ENCODE measurements at places on chromosomes 5 and 9.

GRCh38 chr9:80351612-80352011 lies 779.8 kb downstream of the TLE4 start:
- no peak for DNase-seq

DNA sequence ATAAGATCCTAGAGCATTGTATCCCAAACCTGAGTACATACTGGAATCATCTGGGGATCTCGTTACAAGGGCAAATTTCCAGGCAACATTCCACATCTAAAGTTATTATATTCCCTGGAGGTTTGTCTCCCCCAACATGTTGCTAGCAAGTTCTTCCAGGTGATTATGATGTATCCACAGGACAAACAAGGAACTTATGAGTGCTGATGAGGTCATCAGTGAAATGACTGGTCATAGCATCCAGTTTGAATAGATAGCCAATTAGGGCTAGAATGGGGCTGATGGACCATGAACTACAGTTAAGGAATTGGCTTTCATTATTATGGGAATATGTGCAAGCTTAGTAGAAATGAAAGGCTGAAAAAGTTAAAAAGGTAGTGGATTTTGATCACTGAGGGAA lies 115.2 kb downstream of the CWC27 start:
- DNase-seq = no peak

DNA sequence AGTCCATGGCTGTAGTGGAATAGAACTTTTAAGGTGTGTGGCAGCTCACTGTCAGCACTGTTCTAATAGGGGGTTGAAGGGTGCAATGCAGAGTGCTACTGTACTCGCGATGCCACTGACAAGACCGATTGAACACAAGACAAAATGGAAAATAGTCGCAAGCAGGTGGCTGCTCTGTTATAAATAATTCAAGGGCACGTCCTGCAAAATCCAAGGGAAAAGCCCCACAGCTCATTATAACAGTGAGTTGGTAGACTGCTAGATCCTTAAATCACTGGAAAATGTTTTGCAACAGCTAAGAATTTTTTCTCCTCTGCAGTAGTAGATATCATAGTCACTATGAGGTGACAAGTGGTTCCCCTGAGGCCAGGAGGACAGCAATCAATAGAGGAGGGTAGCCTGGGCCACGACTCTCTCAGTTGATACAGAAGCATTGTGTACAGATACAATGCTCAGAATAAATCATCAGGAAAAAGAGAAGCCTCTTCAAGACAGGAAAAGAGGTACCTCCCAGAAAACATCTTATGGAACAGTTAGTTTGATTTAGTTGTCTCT lies 926.3 kb downstream of the TLE4 start:
- no peak for DNase-seq

DNA sequence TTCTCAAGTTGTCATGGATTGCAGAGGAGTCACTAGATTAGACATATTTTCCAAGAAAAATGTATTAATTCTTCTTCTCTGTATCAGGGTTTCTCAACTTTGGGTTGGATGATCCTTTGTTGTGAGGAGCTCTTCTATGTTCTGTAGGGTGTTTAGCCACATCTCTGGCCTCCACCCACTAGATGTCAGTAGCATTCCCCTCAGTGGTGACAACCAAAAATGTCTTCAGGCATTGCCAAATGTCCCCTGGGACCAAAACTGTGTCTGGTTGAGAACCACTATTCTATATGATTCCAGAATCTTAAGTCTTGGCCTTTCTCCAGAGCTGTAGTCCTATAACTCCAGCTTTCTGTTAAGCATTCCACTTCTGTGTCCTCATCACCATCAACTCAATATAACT lies 220.9 kb downstream of the KIAA0825 start:
- no peak for DNase-seq

DNA sequence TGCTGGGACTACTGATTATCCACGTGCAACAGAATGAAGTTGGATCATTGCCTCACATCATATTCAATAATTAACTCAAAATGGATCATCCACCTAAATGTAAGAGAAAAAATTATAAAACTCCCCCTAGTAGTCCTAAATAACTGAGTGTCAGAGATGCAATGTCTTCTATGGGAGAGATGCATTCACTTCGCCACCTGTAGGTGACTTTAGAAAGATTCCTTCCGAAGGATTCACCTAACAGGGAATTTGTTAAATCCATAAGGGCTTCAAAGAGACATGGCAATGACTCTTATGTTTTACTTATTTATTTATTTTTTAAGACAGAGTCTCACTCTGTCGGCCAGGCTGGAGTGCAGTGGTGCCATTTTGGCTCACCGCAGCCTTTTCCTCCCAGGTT lies 526.0 kb downstream of the MTRR start:
- DNase-seq = no peak

DNA sequence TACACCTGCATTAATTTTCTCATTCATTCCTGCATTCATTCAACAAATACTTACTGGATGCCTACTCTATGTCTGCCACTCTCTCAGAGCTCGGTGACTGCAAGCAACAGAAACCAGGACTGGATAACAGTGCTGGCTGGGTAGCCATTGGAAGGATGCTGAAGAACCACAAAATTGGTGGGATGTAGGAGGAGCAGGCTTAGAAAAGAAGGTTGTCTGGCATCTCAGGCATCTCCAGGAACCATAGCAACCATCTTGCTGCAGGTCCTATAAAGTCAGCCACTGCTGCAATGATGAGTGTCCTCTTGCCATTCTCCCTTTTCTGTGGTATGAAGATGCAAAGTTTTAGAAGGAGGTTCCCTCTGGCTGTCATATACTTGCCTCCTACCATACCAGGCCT lies 168.6 kb downstream of the FGF18 start:
- no peak for DNase-seq

GRCh38 chr9:14106699-14107098 lies 207.2 kb downstream of the NFIB start:
- DNase-seq = no peak

DNA sequence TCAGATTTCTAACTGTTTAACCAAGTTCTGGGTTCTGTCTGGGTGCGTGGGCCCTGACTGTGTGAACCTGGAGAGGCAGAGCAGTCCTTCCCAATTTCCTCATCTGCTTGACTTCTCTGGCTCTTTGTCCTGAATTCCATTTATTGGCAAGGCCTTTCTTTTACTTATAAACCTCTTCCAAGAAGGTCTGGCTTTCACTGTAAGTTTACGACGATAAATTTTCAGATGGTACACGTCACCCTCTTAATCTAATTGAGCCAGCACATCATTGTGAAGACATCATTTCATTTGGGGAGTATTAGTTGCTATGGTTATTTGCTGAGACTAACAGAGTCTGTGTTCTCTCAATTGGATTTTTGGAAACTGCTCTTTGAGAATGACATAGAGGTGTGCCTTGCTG lies 92.4 kb downstream of the ARHGAP26 start:
- DNase-seq = no peak

- DNase-seq = no peak
Observed at GRCh38 chr9:33232815-33233214, 7.2 kb upstream of the SPINK4 start.

- DNase-seq = no peak
Observed at GRCh38 chr9:126663661-126664072, 49.9 kb downstream of the LMX1B start.

- DNase-seq = no peak
Observed at GRCh38 chr9:2781336-2781735, 62.6 kb downstream of the PUM3 start.

GRCh38 chr9:88533951-88534455 lies 975 bp upstream of the NXNL2 start:
- DNase-seq = no peak

GRCh38 chr9:126986506-126986951 lies 71.9 kb downstream of the RALGPS1 start:
- no peak for DNase-seq

- DNase-seq = no peak
Observed at GRCh38 chr5:175800656-175801081, 70.7 kb upstream of the CPLX2 start.

GRCh38 chr5:133124891-133125290 lies 73.1 kb downstream of the HSPA4 start:
- DNase-seq = no peak

GRCh38 chr9:89524963-89525362 lies 27.1 kb upstream of the SEMA4D start:
- no peak for DNase-seq

DNA sequence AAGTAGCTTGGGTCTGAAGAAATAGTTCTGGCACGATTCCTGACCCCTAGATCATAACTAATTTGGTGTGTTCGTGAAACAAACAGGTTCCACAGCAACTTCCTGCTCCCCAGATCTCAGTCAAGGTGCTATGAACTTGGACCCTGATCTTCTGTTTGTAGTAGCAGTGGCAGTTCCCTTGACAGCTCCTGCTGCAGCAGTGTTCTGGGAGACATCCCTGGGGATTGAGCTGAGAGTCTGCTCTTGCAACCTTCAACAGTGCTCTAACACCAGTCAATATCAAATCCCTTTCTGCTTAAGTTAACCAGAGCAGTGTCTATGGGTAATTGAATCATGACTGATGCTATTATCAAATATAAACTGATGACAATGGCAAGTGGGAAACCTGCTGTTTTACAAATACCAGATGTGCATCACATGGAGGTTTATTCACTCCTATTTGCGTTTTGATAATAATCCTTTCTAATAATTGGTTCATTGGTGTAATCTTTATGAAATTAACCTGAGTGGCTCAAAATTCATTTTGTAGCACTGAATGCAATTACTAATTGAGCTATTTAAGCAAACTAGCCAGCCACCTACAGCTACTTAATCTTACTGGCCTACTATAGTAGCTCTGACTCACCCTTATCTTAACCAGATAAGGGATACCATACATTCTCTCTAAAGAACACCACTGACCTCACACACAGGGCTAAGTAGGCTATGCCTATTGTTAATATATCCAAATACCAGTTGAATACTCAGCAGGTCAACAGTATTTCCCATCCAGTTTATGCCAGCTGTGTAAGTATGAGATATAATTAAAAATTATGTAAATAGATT lies 21.9 kb downstream of the KDM4C start:
- DNase-seq = no peak

- DNase-seq = no peak
Observed at GRCh38 chr5:67983251-67984110, 232.1 kb upstream of the PIK3R1 start.

DNA sequence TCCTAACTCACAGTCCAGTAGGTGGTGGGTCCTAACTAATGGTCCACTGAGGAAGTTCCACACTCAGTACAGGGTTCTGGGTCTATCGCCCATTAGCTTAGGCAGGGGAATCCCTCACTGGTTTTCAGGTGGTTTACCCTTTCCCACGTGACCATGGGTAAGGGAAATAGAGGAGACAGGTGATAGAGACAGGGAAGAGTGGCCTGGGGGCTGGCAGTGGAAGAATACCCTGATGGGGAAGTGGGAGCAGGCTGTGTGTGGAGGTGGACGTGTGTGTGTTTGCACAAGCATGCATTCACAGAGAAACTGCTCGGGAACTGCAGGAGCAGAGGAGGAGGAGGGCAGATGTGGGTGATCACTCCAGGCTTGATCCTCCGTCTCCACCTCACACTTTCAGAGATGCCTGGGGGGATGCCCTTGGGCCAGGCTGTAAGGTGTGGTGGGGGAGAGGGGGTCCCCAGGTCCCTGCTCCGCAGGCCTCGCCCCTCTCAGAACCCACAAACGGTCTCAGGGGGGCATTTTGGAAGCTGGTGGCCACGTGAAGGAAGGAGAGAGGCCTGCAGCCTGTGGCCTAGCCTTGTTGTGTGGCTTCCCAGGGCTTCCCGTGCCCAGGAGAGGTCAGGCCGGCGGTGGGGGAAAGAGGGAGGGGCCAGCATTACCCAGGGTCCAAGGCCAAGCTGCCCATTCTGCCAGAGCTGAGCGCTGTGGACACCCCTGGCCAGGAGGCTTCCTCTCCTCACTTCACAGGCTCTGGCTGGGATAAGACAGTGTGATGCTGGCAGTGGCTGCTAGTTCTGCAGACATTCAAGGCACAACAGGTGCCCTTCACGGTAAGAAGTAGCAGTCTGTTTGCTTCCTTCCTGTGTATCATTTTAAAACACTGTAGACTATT lies 80.0 kb downstream of the OTULIN start:
- no peak for DNase-seq

DNA sequence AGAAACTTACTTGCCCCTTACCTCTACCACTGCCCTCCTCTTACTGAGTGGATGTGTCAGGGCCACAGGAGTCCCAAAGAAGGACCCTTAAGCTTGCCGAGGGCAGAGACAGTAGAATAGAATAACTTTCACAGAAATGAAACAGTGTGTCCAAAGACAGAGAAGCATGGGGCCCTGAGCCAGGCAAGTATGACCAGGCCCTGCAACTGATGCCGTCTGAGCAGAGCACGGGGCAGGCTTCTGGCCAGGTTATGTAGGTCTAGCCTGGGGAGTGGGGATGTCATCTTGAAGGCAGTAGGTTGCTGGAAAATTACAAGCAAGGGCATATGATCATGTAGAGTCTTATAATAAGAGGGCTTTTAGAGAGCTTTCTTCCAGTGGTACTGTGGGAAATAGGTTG lies 415.4 kb downstream of the KDM4C start:
- no peak for DNase-seq

DNA sequence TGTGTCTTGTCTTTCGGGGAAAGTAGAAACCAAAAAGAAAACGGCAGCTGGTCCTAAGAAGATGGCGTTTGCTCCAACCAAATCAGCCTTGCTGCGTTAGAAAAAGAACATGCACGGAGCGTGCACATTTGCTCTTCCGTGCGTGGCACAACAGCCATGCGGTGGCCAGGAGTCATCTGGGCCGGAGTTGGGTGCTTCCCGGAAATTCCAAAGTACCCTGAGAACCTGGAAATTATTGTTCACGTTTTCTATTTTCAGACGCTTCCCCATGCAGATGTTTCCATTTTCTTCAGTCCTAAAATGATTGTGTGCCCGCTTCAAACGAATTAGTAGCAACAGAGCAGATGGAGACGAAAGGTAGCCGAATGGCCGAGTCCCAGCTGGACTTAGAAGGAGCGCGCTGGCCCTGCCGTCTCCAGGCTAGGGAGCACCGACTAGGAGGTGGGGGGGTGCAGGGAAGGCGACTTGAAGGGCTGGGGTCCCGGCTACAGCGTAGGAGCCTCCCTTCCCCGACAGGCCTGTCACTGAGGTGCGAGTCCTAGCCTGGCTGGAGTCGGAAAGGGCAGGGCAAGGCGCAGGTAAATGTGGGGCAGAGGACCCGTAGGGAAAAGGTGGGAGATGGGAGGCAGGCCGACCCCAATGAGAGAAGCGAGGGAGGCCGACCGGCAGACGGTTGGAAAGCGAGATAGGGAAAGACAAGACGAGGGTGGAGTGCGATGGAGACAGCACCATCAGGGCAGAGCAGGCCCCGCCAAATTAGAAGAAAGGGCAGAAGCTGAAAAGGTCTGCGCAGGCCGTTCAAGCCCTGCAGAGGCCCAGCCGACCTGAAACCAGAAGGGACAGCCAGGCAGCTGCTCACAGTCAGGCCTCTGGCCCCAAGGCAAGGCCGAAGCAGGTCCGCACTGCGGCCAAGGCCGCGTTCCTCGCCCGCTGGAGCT lies 1.4 kb downstream of the BARX1 start:
- DNase-seq = no peak

- no peak for DNase-seq
Observed at GRCh38 chr9:38012767-38013450, 56.1 kb downstream of the SHB start.

- no peak for DNase-seq
Observed at GRCh38 chr9:114157516-114158176, 2.3 kb downstream of the COL27A1 start.

- no peak for DNase-seq
Observed at GRCh38 chr5:15904899-15905830, 274.4 kb downstream of the MARCHF11 start.

- DNase-seq = no peak
Observed at GRCh38 chr9:3237121-3237520, 288.7 kb downstream of the RFX3 start.
